ENCODE measurements at places on chromosomes 11 and 22.

GRCh38 chr11:86119077-86119476, 50.2 kb upstream of the PICALM start:
- no peak for DNase-seq

GRCh38 chr11:115257678-115258077, 246.5 kb downstream of the CADM1 start:
- DNase-seq, result no peak

- DNase-seq, result no peak
These were observed 2.2 kb downstream of the SULT4A1 start for GRCh38 chr22:43860126-43860525.

DNA sequence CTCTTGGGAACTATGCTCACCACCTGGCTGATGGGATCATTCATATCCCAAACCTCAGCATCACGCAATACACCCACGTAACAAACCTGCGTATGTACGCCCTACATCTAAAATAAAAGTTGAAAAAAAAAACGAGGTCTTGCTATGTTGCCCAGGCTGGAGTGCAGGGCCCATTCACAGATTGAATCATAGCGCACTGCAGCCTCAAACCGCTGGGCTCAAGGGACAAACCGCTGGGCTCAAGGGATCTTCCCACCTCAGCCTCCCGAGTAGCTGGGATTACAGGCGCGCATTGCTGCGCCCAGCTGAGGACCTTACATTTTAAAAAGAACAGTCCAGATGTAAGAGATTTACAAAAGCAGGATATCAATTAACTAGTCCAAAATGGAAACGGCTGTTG, 41.9 kb upstream of the EMID1 start:
- no peak for DNase-seq

DNA sequence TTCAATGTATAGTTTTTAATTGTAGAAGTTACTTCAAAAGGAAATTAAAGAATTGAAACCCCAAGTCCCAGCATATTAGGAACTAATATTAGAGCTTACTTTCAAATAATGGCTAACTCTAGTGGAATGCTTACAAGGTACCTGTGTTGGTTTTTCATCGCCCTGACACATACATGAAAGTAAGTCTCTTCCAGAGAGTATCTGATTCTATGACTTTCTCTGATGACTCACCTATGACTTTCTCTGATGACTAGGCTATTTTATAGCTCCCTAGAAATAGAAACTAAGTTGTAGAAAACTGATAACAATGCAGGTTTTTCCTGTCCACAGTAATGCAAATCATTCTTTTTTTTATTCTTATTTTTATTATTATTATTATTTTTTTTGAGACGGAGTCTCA, 33.6 kb upstream of the MMP7 start:
- no peak for DNase-seq

GRCh38 chr22:37675930-37676735, 697 bp downstream of the LGALS1 start:
- no peak for DNase-seq

GRCh38 chr22:22576244-22576988, 17.4 kb upstream of the PRAME start:
- no peak for DNase-seq

DNA sequence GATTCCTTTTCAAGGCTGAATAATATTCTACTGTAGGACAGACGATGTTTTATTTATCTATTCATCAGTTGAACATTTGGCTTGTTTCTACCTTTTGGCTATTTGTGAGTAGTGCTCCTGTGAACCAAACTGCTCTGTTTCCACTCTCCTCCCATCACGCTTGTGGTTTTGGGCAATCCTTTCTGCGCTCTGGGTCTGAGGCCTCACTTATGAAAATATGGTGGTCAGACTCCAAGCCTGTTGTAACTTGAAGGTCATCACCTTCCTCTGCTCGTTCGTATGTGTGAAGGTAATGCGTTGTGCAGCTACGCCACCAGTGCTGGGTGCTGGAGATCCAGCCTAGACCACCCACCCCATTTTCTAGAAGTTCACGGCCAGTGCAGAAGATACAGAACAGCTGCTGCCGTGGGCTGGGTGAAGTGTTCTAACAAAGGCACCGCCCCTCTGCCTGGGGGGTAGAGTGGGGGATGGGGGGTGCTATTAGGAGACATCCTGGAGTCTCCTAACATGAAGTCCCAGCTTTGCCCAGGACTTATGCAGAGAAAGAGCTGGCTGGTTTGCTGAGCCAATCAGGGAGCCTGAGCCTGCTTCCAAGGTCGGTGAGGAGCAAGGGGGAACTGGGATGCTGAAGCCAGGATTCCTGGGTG, 21.0 kb downstream of the PTPN5 start:
- no peak for DNase-seq

DNA sequence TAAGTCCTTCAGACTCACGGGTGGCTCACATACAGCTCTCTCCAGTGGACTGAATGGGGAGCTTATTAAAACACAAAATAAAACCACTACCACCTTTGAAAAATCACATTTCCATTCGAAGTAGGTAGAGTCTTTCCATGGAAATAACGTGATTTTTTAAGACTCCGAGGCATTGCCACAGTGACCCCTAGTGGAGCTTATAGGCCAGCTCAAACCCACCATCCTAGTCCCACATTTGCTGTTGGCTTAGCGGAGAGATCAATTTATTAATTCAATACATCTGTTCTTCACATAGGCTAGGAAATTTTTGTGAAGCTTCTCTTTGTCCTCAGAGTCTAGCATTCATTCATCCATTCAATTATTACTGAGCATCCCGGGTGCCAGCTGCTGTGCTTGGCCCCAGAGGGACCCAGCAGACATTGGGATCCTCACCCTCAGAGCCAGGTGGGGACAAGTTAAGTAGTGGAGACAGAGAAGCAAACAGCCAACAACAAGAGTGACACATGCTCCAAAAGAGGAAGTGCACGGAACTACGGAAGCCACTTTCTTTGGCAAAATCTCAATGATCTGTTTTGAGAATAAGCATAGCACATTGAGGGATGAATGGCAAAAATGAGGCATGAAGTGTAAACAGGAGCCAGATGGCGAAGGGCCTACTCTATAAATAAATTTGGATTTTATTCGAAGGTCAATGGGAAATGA, 10.2 kb upstream of the P4HA3 start:
- no peak for DNase-seq

GRCh38 chr11:7154881-7155361, 66.1 kb downstream of the RBMXL2 start:
- no peak for DNase-seq

DNA sequence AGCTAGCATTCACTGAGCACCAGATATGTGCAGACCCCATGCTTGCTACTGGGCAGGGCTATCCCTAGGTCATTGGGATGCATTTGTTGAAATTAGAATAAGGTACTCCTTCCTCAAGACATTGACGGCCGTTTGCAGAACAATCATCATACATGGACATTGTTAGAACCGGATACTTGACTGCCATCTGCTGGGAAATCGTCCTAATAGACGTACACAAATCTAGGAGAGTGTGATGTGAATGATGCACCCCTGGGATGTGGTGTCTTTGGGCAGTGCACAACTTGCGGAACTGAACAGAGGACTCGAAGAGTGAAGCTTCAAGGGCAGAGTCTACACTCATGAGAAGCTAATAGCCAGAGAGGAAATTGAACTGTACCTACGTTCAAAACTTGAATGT, 35.9 kb downstream of the MYO18B start:
- DNase-seq, result no peak

- peak; percentile 59 for DNase-seq
These were observed 18.6 kb upstream of the SCARF2 start for GRCh38 chr22:20456064-20456721.

- DNase-seq, result no peak
These were observed 9.7 kb upstream of the LGALS2 start for GRCh38 chr22:37589636-37590035.

DNA sequence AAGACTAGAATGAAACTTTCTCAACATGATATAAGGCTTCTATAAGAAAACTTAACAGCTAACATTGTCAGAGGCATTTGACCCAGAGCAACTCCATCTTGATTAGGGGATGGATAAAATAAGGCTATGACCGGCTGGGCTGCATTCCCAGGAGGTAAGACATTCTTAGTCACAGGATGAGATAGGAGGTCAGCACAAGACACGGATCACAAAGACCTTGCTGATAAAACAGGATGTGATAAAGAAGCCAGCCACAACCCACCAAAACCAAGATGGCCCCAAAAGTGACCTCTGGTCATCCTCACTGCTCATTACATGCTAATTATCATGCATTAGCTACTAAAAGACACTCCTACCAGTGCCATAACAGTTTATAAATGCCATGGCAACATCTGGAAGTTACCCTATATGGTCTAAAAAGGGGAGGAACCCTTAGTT, 135.2 kb downstream of the TTC28 start:
- no peak for DNase-seq

- DNase-seq, result no peak
These were observed 123.4 kb upstream of the CSNK2A3 start for GRCh38 chr11:11476499-11476898.
